ENCODE measurements at places on chromosomes 1 and 21.

DNA sequence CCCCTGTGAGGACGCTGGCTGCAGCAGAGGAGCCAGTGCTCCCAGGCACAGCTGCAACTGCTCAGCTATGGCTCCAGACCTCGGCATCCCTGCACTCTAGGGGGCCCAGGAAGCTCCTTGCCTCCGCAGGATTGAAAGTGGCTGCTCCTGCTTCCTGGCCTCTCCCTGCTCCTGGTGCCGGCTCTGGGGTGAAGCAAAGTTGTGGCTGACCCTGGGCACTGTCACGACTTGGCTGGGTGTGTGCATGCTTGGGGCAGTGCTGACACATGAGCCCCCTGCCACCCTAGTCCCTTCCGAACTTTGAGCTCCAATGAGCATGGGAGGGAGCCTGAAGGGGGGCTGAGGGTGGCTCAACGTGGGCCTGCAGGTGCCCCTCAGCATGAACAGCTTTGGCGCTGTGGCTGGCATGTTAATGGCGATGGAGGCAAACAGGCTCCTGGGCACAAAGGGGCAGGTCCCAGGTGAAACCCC lies 1512.2 kb downstream of the KCNT2 start:
- DNase-seq, result no peak

DNA sequence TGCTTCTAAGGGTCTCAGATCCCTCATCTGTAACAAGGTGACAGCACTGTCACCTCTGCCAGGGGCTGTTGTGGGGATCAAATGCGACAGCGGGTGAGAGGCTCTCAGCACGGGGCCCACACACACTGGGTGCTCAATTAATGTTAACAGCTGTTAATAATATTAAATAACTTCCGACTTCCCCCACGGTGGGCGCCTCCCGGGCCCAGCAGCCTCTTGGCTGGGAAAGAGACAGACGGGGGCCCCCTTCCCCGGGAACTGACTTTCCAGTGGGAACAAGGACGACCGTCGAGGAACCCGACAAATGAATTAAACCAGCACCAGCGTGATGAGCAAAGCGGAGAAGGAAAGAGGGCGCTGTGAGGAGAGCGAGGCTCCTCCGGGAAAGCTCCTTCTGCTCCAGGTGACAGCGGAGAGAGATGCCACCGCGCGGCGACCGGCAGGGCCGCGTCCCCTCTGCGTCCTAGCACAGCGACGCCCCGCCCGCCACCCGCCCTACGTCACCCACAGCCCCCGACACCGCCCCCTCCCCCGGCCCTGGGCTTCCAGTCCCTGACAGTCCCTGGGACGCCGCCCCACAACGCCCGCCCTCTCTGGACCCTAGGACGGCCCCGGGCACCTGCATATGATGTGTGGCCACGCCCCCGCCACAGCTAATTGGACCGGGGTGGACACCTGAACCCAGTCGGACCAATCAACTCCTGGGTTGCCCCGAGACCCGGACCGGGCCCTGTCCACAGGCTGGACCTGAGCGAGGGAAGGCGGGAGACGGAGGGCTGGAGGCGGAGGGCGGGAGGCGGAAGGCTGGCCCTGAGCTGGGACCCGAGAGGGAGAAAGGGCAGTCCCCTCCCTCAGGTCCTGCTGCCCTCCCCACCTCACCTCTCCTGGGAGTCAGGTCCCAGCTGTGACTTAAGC lies 38.2 kb downstream of the MATN1 start:
- DNase-seq, result no peak

GRCh38 chr1:160800645-160801408 lies 4.9 kb downstream of the LY9 start:
- no peak for DNase-seq

DNA sequence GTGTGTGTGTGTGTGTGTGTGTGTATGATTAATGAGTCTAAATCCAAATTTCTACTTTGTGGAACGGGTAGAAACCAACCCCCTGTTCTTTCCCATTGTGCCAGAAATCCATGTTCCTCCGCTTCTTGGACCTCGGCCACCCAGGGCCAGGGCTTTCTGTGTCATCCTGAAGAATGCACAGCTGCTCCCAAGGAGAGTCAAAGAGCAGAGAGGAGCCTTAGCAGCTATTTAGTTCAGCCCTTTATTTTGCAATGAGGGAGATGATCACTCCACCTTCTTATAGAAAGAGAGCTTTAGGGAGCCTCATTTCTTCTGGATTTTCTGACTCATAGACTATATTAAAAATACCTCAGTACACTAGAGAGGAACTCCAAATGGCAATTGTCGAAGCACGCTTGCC lies 489.3 kb upstream of the VAMP3 start:
- no peak for DNase-seq

DNA sequence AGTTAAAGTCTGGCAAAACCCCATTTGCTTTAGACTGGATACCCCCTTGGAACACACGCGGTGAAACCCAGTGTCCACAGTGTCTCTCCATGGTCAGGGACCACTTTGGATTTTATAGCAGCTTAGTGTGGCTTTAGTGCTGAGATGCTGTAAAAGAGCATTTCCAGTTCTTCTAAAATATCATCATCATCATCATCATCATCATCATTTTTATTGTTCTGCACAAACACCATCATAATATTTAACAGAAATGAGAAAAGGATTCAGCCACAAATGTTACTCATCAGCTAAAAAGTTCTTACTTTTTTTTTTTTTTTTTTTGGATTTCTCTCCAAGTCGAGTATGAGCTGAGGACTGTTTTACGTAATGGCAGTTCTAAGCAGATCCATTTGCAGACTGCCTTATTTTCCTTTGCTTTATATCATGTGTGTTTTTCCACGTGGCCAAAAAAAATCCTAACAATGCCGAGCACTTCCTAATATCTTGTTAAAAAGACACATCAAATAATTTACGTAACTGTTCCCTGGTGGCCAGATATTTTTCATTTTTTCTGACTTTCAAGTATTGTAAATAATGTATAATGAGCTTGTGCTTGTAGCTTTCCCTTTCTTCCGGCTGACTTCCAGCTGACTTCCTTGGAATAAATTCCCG lies 62.8 kb downstream of the EVA1C start:
- DNase-seq, result no peak

- DNase-seq, result peak; percentile 27
Measured at GRCh38 chr1:246566813-246567645, 773 bp downstream of the CNST start.

GRCh38 chr1:29584362-29584761 lies 348.0 kb downstream of the PTPRU start:
- DNase-seq, result no peak

- no peak for DNase-seq
Measured at GRCh38 chr1:54017979-54018378, at the start of gene LDLRAD1. TSS of gene LDLRAD1 (minus strand) at chr1:54018186. CDS start at chr1:54018112, 74 bp downstream.

GRCh38 chr1:85334962-85335361 lies 58.5 kb upstream of the BCL10 start:
- DNase-seq, result no peak

GRCh38 chr1:8871965-8872399 lies 6.5 kb downstream of the ENO1 start:
- no peak for DNase-seq

- DNase-seq, result no peak
Measured at GRCh38 chr1:39572379-39573096, 4.1 kb downstream of the PABPC4 start.

GRCh38 chr1:234481771-234482170 lies 2.8 kb upstream of the TARBP1 start:
- no peak for DNase-seq

GRCh38 chr1:97017895-97018294 lies 296.3 kb downstream of the PTBP2 start:
- DNase-seq, result no peak

- DNase-seq, result no peak
Measured at GRCh38 chr1:230146709-230147108, 79.7 kb downstream of the GALNT2 start.

DNA sequence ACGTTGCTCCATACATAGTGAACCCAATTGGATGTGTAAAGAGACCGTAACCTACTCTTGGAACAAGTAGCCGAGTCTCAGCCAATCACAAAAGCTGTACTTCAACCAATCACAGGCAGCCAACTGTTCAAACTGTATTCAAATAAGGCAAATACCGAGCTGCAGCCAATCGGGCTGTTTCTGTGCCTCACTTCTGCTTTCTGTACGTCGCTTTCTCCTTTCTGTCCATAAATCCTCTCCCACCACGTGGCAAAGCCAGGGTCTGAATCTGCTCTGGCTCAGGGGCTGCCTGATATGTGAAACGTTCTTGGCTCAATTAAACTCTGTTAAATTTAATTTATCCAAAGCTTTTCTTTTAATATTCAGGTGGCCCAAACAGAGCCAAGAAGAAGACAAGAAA lies 210.3 kb downstream of the URB2 start:
- no peak for DNase-seq

DNA sequence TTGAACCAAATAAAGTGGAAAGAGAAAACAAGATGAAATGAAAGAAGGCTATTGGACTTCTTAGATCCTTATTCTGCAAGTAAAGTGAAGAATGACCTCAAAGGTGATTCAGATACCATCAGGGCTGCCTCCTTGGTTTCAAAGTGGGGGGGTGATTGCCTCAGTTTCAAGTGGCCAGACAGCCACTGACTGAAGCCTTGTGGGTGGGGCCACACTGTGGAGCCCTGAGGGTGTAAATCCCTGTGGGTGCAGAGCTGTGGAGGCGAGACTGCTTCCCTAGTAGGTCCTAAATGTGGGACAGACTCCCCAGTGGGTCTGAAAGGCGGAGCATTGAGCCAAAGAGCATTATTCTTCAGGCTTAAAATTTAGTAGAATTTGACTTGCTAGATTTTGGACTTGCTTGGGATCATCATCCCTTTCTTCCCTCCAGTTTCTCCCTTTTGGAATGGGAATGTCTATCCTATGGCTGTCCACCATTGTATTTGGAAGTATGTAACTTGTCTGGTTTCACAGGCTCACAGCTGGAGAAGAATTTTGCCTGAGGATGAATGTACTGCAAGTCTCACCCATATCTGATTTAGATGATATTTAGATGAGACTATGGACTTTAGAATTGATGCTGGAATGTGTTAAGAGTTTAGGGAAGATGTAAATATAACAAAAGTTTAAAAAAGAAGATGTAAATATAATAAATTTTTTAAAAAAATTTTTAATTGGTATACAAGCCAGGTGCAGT lies 71.6 kb upstream of the SOX13 start:
- no peak for DNase-seq

DNA sequence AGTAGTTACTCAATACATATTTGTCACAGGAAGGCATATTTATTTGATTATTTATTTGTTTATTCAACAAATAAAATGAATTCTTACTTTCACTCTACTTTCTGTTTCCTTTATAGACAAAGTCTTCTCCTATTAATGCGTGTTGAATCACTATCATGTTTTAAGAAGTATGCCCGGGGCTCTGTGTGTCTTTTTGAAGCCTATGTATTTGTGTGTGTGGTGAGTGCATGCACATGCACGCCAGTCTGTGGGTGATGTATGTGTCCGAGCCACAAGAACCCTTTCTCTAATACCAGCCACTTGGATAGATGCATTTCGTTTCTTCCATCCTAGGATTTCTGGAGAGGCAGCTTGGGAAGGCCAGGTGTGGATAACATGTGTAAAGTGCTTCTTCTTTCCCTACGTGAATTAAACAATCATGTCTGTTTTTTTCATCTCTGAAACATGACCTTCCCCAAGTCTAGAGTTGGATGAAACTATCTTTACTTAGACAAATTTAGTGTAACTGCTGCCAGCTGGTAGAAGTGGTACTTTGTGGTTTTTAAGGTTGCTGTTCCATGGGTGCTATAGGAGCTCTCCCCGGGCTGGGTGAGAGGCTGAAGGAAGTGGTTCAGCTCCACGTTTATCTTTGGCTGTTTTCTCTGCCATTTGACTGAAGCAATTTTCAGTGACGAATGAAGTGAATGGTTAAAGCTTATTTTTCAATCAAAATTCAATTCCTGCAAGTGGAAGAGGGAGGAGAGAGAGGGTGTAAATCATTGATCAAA lies 46.8 kb upstream of the PPM1J start:
- no peak for DNase-seq

- no peak for DNase-seq
Measured at GRCh38 chr1:63189677-63190076, 132.7 kb upstream of the FOXD3 start.

- peak; percentile 4 for DNase-seq
Measured at GRCh38 chr1:199089393-199090122, 450.7 kb downstream of the PTPRC start.

DNA sequence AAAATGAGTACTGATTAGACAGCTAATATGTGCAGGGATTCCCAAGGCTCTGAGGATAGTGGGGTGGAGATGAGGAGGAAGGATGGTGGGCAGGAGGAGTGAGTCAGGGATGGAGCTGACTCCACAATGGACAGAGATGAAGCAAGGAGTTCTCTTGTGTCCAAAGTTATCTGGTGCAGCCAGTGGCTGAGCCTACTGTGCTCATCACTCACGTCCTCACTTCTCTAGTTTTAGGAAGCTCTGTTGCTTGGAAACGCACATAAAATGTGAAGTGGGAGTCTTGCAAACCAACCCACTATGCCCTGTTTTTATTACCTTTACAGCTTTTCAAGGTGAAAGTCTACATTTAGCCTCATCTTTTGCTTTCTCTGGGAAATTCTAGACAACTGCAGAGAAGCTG lies 36.5 kb upstream of the SAMD13 start:
- no peak for DNase-seq

DNA sequence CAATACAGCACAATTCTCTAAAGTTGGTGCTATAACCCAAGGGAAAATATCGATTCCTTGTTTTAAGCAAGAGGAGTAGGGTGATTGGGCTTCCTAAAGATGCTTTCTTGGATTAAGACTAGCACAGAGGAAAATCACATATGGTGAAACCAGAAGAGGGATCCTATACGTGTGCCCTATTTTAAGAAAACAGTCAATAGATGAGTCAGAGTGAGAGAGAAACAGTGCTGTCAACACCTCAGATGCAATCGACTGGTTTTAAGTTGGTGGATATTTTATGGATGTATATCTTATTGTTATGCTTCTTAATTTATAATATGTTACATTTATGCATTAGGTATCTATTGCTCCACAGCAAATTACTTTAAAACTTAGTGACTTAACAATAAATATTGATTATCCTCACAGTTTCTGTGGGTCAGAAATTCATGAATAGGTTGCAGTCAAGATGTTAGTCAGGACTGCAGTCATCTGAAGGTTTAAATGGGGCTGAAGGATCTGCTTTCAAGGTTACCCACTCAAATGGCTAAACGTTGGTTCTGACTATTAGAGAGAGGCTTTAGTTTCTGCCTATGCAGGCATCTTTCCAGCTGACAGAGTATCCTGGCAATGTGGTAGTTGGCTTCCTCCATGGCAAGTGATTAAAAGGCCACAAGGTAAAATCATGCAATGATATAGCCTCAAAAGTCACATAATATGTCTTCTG lies 61.6 kb upstream of the DEPDC1 start:
- no peak for DNase-seq

DNA sequence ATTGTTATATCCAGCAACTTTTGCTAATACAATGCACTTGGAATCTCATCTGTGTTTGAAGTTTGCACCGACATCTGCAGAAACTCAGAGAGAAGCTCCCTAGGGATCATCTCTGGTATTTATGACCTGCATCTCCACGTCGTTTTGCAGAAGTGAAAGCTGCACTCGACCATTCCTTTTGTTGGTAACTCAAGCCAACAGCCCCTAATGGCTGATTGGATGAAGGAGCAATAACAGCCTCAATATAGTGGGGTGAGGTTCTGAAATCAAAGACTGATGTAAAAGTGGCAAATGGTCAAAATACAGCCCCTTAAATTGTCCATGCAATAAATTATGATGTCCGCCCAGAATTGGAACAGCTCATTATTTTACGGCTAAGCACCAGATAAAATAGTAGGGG lies 344.2 kb upstream of the KAZN start:
- no peak for DNase-seq
